ENCODE measurements at places on chromosomes 5 and 9. TPM values are rescaled to one million over a fixed set of nuclear protein-coding genes. Genes with fewer than 3 reads are reported as not detected.

Gene TERT
- not detected for total RNA-seq

Gene DAPK1
- total RNA-seq, result 21.7 TPM

Gene RASEF
- total RNA-seq, result 0.24 TPM

Gene TMC1
- total RNA-seq, result 0.27 TPM

Gene NTRK2
- 38.2 TPM for total RNA-seq

Gene SLC36A2
- 0.29 TPM for total RNA-seq

Gene GRK6
- 14.6 TPM for total RNA-seq

Gene TMEM174
- not detected for total RNA-seq

Gene FAM151B
- 2.9 TPM for total RNA-seq

Gene GLIPR2
- 14.7 TPM for total RNA-seq

Gene TXNDC8
- not detected for total RNA-seq

Gene WDR31
- total RNA-seq, result 5.7 TPM

- no peak for DNase-seq
Measured at GRCh38 chr5:97454015-97454414, 271.0 kb upstream of the RIOK2 start.

GRCh38 chr9:136396219-136396515 is 3.8 kb downstream of the SNAPC4 start:
- DNase-seq, result no peak

DNA sequence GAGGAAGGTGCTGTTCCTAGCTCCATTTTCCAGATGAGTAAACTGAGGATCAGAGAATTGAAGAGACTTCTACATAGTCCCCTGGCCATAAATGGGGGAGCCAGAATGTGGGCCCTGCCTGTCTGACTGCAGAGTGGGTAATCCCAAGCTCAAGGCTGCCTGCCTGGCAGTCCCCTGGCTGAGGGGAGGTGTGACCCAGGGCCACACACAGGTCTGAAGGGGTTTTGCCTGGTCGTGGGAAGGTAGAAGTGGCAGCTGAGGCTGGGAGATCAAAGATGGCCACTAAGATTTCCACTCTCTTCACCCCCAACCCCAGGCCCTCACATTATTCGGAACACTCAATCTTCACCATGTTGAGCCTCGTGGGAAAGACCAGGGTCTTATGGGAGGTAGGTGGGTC is 176.3 kb downstream of the MACROH2A1 start:
- DNase-seq, result no peak

DNA sequence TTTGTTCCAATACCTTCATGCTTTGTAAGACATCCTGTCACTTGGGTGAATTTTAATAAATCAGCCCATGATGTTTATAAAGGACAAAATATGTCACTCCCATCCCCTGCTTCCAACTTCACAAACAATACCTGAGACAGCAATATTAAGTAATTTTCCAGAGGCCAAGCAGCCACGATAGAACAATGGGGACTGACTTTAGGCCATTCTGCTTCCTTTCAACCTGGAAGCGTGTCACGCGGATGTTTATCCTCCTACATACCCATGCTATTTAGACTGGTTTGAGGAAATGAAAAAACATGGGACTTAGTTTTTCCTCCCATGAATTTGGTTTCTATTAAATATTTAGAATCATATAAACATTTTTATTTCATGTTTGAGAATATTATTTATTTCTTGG is 82.9 kb downstream of the GRAMD2B start:
- DNase-seq, result no peak

- peak; percentile 26 for DNase-seq
Measured at GRCh38 chr9:81724242-81724889, 35.0 kb upstream of the TLE1 start.

- DNase-seq, result no peak
Measured at GRCh38 chr5:102762562-102763227, 7.6 kb downstream of the PAM start.

DNA sequence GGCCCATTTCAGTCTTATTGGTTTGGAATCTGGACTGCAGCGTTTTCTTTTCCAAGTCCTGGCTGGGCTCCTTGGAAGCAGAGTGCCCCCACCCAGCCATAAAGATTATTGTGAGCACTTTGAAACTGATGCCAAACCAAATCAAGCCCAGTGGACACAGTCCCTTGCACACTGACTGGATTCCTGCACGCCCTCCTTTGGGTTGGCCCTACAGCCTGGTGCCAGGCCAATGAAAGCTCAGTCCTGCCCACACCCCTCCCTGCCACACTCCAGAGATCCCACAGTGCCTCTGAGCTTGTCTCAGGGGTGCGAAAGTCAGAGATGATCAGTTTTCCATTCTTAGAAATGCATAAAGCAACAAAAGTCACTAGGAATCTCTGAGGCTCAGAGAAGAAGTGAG is 181.9 kb downstream of the CETN3 start:
- DNase-seq, result peak; percentile 26

GRCh38 chr9:137370865-137371520 is 52.0 kb downstream of the EXD3 start:
- no peak for DNase-seq

DNA sequence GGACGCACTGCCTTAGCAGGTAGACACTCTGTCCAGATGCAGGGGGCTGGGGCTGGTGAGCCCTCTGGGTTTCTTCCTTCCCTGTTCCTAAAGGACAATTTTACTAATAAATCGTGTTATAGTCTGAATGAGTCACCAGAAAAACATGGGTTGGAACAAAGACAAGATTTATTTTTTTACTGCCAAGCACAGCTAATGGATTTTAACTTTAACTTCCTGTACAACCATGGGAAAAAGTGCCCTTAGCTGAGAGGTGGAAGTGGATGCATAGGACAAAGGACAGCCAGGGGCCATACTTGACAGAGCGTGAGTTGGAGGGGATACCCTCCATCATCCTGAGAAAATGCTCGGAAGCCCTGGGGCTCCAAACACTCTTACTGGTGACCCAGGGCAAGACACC is 300.7 kb downstream of the MSX2 start:
- DNase-seq, result no peak

GRCh38 chr5:141846031-141846430 is 32.2 kb downstream of the PCDH1 start:
- DNase-seq, result no peak

DNA sequence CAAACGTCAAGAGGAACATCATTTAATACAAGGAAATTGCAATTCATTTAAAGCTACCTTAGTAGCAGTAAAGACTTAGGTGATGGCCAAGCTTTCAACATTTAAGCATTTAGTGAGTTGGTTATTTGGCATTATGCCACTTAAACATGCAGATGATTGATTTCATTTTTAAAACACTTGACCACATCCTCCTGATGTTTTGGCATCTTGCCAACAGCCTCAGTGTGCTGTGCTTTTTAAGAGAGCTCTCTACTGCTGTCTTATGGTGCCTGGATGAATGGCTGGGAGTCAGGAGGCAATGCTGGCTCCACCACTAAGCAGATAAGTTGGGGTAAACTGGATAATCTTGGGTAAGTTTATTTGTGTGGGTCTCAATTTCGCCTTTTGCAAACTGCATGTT is 364.5 kb downstream of the MAN2A1 start:
- DNase-seq, result peak; percentile 23

DNA sequence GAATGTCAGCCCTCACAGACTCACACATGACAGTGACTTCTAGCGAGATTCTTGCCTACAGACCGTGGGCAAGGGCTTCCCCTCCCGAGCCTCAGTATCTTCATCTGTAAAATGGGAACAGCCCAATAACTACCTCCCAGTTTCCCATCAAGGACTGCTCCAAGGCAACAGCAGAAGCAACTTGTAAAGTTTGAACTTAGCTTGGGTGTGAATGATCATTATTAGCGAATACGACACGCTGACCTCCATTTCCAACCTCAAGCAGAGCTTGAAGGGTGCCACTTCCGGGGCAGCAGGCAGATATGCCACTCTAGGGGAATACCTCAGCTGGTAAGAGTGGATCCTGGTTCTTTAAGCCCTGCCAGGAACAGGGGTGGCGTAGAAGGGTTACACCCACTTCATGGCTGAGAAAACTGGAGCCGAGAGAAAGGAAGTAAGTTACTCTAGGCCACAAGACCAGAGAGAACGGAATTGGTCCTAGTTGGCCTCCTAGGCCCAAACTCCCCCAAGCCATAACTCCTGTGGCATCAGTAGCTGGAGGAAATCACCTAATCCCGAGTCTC is 2.0 kb downstream of the RNF44 start:
- no peak for DNase-seq

- peak; percentile 76 for DNase-seq
Measured at GRCh38 chr5:151115272-151115905, 34.6 kb upstream of the TNIP1 start.

- peak; percentile 71 for DNase-seq
Measured at GRCh38 chr5:59810041-59810440, 83.5 kb downstream of the PDE4D start.

- no peak for DNase-seq
Measured at GRCh38 chr9:113787871-113788270, 88.2 kb upstream of the ZNF618 start.

DNA sequence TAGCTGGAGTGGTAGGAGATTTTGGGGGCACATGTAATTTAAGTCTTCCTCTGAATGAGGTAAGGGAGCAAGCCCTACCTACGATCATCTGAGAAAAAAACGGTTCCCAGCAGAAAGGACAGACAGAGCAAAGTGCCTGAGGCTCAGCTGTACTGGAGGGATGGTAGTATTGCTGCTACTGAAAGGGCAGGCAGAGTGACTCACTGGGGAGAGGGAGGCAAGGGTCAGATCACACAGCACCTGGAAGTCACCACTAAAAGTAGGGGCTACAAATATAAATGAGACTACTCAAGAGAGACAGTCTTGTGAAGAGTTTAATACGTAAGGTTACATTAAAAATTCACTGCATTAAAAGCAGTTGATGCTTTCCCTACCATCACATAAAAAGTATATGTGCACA is 75.9 kb downstream of the NFIB start:
- no peak for DNase-seq

DNA sequence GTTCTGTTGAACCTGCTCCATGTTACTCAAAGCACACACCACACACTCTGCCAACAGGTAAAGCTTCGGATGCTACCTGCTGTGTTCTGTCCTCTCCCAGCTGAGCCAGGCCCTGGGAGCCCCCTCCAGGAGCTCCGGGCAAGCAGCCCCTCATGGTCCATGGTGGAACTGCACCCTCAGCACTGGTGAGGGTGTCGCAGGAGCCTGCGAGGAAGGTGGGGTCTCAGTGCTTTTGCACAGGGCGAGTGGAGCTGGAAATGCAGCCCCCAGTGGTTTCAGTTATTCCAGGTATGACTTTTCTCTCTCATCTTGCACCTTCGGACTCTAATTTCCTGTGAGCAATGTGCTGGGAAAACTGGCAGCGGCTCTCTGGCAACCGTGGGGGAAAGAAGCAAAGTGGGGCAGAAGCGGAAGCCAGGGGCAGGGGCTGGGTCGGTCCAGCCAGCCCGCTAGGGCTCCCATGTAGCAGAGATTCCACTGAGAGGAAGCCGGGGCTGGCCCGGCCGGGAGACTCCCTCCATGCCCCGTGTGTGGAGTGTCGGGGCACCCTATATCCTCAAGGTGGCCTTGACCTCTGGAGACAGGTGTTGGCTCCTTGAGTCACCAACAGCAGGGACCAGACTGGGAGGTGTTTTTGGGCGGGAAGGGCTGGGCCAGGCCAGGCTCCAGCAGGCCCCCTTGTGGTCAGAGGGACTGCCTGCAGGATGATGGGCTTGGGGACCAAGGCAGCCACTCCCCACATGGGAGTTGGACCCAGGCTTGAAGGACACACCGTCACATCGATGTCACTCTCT is 75.6 kb upstream of the PRSS3 start:
- no peak for DNase-seq

DNA sequence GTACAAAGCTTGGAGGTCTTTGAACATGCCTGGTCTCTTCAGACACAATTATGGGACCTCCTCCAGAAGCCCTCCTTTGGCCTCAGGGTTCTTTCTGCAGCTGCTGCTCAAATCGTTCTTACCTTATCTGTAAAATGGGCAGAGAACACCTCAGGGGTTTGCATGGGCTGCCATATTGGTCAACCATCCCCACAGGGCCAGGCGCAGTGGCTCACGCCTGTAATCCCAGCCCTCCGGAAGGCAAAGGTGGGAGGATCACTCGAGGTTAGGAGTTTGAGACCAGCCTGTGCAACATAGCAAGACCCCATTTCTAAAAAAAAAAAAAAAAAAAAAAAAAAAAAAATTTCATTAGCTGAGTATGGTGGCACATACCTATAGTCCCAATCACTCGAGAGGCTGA is 29.1 kb upstream of the TCF7 start:
- no peak for DNase-seq

GRCh38 chr5:152686931-152687330 is 281.9 kb upstream of the NMUR2 start:
- no peak for DNase-seq

- DNase-seq, result no peak
Measured at GRCh38 chr5:91224969-91225368, 158.1 kb downstream of the ARRDC3 start.

DNA sequence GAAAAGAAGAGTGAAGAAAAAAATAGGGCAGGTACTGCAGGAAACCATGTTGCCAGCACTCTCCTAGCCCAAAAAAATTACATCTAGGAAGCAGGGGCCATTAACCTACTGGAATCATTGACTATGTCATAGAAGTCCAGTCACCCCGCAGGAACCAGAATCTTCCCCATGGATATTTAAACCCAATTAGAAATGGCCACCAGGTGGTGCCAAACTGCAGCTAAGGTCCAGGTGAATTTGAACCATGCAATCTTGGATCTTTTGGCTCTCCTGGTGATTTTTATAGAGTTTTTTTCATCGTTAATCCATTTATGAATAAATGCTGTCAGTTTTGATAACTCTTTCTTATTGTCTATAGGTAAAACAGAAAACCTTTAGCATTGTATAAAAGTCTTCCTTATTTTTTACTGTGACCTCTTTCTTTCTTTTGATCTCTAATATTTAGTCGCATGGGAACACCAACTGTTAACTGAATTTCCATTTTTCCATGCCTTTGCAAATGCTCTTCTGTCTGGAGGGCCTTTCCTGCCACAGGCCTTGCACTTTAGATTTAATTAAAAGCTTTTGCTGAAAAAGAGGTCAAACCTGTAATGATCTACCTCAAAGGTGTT is 147.5 kb upstream of the FGF10 start:
- DNase-seq, result peak; percentile 28

GRCh38 chr9:31119890-31120454 is 1264.5 kb upstream of the ACO1 start:
- no peak for DNase-seq

GRCh38 chr9:76150013-76150412 is 244.2 kb downstream of the RFK start:
- DNase-seq, result no peak

GRCh38 chr5:150616024-150616470 is 24.4 kb upstream of the SYNPO start:
- DNase-seq, result peak; percentile 90

GRCh38 chr9:97563458-97564135 is 62.1 kb downstream of the TMOD1 start:
- DNase-seq, result no peak

GRCh38 chr9:108105885-108106284 is 616.3 kb upstream of the KLF4 start:
- no peak for DNase-seq

- DNase-seq, result no peak
Measured at GRCh38 chr5:155027993-155028629, 14.6 kb downstream of the KIF4B start.

DNA sequence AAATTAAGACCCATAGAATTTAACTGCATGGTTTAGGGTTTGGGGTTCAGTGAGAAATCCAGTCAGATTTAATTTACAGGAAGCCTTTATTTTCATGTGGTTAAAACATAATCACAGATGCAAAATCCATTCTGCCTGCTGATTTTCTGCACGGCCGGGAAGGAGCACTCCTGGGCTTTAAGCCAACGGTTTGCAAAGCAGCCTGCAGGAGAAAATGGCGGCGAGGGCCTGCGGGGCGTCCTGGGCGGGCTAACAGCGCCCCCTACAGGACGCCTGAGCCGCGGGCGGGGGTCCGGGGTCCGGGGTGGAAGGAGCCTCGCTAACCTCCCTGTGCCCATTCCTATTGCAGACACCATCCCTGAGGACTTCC is 47.6 kb downstream of the THBS4 start:
- peak; percentile 79 for DNase-seq

Measured in left cardiac atrium (tissue), 4 donors.